Right renal pelvis (tissue), 4 donors: ENCODE measurements at places on chromosomes 7 and 10. TPM values are rescaled to one million over a fixed set of nuclear protein-coding genes. Genes with fewer than 3 reads are reported as not detected.

PRKG1 gene
- polyA plus RNA-seq = 13.4 TPM

HMX3 gene
- polyA plus RNA-seq = not detected

DNA sequence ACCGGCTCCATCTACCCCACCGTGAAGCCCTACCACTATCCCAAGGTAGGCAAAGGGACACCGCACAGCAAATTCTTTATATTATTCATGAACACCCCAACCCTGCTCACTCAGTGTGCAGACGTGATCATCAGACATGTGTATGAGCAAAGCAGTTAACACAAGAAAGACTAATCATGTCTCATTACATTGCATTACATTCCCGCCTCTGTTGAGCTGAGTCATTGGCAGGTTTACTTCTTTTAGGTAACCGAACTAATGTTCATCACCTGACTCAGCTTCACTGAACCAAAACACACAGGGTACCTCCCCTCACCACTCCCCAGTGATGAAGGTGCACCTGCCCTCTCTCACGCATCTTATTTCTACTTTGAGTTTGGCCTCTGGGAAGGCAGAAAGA, 233.4 kb downstream of the PAXIP1 start:
- no peak for DNase-seq

DNA sequence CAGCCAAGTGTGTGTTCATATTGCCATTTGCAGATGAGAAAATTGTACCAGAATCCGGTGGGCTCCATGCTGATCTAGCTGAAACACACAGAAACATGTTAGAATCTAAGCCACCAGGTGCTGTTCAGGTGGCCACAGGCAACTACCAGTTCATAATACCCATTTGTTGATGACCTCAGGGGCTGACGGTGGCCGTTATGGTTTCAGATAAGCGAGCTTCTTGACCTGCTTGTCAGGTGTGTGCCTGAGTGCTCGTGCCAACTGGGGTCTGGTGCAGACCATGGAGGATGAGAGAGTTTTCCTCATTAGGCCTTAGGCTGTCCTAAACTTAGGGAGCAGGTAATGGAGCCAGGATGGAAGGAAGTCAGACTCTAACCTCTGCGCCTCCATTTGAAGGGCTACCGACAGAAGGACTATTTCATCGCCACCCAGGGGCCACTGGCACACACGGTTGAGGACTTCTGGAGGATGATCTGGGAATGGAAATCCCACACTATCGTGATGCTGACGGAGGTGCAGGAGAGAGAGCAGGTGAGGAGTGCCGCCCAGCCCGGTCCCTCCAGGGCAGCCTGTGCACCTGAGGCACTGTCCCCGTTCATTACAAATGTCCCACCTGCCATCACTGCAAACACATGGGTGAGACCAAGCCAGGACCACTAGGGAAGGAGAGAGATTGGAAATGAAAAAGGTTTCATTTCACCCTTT, 53.1 kb downstream of the MKI67 start:
- DNase-seq = no peak

VWDE gene
- 5.5 TPM for polyA plus RNA-seq

ASB10 gene
- not detected for polyA plus RNA-seq

GPR37 gene
- 1.8 TPM for polyA plus RNA-seq

EPO gene
- 0.08 TPM for polyA plus RNA-seq

DNA sequence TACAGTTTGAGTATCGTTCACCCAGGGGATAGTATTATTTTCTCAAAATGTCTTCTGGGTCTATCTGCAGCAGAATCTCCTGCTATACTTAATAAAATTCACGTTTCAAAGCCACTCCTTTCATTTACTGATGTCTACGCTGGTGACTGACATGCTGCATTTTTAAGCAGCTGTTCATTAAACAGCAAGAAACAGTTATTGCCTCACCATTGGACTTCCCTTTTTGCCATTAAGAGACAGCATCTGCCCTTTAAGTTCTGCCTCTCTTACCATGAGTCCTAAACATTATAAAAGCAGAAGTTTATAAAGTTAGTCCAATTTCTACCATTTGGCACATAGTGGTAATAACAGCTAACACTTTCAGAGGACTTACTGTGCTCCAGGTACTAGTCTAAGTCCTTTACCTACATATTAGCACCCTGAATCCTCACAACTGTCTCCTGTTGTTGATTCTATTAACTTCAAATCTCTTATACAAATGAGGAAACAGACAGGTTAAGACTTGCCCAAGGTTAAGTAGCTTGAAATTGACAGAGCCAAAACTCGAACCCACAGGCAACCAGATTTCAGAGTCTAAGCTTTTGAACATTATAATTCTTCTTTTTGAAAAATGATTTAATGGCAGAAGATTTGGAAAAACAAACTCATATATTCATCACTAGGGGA, 169.5 kb downstream of the SNX13 start:
- DNase-seq = no peak

DNA sequence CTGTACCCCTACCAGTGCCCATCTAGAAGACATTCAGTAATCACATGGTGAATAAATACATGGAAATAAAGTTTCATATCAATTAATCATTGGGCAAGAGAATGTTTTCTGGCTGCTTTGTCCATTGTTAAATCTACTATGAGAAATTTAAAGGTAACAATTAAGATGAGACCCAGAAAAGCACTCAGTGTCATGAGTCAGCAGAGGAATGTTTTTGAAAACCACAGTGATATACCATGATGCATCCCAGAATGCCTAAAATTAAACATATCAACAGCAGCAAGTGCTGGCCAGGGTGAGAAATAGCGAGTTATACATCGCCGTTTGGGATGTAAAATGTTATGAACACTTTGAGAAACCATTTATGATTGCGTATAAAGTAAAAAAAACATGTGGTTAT, 825.3 kb upstream of the C7orf33 start:
- DNase-seq = no peak

CALML3 gene
- not detected for polyA plus RNA-seq

- DNase-seq = no peak
Observed at GRCh38 chr10:34766266-34766600, 48.9 kb downstream of the PARD3 start.

DNA sequence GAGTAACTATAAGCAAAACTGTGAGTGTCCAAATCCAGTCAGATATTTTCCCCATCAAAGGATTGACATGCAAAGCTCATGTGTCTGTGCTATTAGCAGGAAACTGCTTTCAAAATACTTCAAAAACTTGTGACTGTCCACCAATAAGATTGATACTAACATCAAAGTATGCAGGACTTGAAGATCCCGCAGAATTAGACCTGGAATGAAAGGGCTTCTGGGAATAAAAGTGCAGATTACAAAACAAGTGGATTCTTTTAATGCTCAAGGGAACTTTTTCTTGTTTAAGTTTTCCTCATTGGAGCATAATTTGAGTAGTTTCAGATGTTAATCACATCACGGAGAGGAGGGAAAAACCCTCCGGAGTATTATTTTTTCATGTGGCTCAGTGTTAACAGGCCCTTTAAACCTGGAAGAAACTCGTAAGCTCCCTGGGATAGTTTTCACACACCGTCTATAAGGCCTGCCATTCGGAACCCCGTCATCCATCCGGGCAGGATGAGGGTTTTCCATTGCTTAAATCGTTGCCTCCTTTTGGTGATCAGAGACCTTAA, 33.9 kb upstream of the MKX start:
- DNase-seq = no peak

DNA sequence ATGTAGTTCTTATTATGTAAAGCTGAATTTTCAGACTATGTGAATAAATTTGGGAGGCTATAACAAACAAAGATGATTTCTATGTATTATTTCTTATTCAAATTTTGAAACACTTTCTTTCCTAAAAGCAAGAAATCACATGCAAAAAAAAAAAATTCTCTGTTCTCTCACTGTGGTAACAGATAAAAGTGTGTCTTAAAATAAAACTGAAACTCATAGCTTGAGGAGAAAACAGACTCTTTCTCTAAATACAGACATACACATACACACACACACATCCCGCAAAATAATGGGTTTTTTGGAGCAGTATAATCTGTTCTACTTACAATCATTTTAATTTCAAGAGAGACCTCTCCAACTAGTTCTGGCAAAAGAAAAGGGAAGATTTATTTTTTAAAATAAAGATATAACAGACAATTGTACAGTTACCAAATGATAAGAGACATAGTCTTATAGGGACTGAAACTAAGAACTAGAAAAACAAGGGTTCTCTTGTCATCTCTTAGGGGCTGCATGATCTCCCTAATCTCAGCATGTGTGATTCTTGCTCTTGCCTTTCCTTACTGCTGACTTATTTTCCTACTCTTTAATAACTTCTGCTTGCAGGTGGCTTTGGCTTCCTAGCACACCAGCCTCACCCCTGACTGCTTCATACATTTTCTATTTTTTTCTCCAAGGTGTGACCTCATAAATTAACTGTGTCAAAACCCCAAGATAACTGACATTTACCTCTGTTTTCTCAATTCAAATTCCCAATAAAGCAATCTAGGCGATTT, 483.5 kb upstream of the POT1 start:
- no peak for DNase-seq

DNA sequence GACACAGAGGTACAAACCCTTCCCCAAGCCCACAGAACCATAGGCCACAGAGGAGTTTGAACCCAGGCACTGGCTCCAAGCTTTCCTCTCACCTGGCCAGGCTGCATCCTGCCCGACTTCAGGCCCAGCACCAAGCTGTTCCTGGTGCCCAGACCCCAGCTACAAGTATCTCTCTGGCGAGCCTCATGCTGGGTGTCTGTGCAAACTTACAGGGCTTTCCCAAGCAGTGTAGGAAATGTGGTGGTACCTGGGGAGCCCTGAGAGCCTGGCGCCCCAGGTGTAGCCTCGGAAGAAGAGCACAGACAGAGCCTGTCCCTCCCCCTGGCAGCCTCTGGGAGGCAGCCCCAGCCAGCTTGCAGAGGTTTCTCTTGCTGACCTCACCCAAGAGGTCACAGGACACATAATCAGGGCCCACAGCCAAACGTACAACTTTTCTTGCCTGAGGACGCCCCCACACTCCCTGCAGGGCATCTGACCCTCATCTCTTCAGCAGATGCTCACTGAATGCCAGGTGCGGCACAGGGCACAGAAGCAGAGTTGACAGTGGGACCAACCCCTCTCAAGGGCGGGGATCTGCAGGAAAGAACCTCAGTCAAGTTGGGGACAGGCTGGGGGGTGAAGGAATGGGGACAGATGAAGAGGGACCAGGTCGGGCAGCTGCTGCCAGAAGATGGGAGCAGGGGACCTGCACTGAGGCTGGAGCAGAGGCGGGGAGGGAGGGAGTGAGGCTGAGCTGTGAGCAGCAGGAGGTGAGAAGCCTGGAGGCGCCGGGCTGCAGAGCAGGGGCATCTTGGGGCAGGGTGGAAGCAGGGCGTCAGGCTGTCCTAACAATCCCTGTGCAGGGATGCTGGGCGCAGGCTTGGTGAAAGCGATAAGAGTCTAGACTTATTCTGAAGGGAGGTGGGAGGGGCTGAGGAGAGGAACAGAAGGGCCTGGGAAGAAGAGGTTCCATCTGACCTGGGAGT, 16.3 kb upstream of the MYL7 start:
- DNase-seq = no peak

GRID2IP gene
- polyA plus RNA-seq = 0.78 TPM

DNA sequence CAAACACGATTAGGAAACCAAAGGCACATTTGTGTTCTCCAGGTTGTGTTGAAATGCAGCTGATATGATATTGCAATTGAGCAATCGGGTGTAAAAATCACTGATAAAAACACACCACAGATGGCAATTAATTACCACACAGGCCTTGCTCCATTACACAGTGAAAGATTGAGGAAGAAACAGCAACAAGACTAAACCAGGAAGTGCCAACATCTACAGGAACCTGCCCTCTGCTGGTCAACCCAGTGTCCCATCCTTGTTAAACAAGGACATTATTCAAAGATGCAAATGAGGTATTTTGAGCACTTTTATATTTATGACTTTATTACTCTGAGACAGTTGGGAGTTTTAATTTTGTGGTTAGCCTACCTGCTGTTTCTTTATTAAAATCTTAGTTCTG, 765.6 kb upstream of the GHITM start:
- no peak for DNase-seq

- no peak for DNase-seq
Observed at GRCh38 chr10:46555713-46556514, 544 bp downstream of the GPRIN2 start.

GRCh38 chr10:116752969-116753665, 10.8 kb upstream of the HSPA12A start:
- DNase-seq = no peak

DNA sequence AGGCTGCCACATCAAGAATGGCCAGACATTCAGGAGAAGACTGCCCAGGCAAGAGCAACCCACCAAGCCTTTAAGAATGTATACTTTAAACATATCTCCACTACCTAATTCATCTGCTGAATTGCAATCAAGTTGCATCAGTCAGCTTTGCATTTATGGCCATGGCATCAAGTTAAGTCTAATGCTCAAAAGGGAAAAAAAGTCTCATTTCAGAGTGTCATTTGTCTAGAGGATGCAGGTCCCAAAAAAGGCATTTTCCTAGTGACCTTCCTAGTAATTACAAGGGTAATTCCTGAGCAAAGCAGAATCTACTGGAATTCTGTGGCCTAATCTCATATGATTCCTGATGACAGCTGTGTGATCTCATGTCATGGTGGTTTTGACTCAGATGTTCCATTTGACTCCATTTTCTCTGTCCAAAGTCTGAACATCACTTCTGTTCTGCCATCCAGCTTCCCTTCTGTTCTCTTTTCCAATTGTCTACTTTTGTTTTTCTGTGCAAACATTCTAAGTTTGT, 7.3 kb upstream of the CABCOCO1 start:
- no peak for DNase-seq

DNA sequence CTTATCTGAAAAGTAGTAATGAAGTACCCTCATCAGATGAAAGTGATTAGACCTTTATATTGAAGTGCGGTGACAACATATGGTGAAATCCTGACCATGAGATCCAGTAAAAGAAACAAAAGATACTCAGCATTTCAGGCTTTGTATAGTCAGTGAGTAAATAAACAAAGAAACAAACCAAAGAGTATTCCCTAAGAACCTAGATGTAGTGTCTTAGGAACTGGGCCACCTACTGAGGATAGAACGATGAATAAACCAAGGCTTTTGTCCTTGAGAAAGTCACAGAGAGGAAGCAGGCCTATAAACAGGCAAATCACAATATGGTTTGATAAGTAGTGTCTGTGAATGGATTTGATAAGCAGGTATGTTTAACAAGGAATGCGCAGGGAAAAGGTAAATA, 46.2 kb downstream of the ZNF277 start:
- no peak for DNase-seq

DNA sequence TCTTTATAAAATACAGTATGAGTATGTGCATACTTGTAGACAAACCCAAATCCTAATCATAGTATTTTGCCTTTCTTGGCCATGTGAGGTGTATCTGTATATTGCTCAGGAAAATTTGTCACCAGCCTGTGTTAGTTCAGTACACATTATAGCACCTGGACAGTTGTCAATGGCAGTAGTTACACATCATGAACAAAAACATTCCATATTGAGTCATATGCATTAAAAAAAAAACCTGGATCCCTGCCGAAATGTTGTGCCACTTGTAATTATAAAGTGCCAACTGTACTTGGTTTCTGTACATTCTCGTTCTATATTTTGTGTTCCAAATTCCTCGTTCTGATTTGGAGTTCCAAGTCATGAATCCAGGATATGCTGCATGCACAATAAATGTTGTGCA, 410.4 kb downstream of the INHBA start:
- no peak for DNase-seq
